ENCODE measurements at places on chromosomes 13 and 19.

DNA sequence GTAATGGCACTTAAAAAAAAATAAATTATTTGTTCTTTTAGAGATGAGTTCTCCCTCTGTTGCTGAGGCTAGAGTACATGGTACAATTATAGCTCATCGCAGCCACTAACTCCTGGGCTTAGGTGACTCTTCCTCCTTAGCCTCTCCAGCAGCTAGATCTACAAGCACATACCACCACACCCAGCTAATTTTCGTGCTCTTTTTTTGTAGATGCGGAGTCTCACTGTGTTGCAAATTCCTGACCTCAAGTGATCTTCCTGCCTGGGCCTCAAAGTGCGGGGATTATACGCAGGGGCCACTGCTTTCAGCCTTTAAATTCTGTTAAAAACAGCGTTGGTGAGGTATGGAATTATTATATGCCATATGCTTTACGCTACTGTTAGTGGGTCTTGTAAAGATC is 2034.0 kb downstream of the OLFM4 start:
- DNase-seq, result no peak

DNA sequence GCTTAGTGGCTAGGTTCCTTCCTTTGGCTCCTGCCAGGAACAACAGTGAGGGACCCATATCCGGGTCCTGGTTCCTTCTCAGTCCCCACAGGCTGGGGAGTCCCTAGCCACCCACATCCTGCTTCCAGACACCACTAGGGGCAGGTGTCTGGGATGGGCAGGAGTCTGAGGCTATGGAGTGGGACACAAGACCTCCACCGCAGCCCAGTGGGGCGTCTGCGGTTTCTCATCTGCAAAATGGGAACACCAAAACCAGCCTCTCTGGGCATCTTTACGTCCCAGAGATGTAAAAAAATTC is 879 bp upstream of the FCGBP start:
- DNase-seq, result no peak

DNA sequence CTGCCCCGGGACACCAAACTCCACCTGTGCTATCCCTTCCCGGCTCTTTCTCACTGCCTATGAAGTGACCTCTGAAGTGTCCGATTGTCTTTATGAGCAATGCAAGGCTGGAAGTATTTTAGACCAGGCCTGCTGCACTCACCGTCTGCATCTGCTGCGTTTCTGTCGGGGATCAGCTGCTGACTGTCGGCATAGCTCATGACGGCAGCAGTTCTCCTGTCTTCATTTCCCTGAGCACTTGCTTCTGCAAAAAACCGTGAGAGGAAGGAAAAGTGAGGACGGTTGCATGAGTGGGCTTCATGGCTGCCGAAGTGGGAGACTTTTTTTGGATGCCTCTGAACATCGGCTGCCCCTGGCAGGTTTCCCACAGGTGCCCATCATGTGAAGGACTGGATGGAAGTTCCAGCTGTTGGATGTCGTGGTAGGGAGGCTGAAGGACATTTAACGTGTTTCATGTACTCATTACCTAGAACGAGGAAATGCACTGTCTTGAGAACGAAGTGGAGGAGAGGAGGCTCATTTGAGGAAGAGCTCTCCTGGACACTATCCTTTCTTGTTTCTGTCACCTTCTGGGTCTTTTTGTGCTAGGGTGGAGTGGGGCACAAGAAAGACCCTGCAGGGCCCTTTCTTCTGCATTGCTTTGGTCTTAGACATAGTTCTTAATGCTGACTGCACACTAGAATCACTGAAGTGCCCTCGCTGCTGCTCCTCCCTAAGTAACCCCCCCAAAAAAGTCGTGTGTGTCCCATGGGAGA is 94.7 kb downstream of the RNASEH2B start:
- DNase-seq, result no peak

DNA sequence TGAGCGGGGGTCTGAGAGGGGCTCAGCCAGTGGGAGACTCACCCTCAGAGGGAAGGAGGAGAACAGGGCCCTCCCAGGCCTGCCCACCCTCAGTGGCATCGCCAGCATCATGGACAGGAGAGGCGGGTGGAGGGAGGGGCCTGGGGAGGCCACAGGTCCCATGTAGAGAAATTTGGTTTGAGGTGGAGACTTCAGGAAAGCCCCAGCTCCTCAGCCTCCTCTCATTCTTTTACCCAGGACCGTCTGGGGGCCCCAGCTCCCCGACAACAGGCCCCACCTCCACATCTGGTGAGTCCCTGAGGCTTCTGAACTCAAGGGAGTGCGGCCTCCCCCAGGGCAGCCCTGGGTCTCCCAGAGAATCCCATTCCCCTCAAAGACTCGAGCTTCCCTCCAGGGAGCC is 3.1 kb downstream of the LILRB1 start:
- DNase-seq, result no peak

DNA sequence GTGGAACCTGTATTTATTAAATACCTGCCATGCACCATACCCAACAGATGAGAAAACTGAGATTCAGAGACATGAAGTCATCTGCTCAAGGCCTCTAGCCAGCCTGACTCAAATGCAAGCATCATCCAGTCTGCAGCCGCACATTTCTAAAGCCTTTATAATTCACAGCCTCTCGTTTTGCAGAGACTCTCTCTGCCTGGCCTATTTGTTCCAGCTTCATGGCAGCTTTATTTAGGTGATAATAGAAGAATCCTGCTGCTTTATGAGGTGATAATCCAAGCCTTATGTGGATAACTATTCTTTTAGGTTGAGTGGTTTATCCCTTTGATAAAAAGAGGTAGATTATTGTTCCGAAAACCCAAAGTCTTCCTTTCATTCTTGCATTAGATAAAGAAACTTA is 58.4 kb downstream of the OXGR1 start:
- no peak for DNase-seq

- DNase-seq, result no peak
Measured at GRCh38 chr19:2055931-2056836, 5.1 kb upstream of the MKNK2 start.

DNA sequence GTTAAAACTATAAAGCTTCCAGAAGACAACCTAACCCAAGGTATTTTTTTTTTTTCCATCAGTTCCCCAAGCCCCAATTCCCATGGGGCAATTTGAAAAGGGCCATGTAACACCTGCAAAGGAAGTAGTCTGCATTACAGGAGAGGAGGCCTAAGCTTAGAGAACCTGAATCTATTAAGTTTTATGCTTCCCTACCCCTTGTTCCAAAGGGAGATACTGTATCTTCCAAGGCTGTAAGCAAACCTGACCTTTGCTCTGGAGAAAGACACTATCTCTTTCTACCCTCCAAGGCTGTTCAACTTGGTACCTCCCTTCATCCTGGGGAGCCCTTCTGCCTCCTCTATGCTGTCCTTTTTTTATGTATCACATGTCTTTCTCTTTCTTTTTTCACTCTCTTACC is 15.0 kb downstream of the KATNAL1 start:
- no peak for DNase-seq

GRCh38 chr13:43122791-43123190 is 99.4 kb downstream of the DNAJC15 start:
- DNase-seq, result no peak

DNA sequence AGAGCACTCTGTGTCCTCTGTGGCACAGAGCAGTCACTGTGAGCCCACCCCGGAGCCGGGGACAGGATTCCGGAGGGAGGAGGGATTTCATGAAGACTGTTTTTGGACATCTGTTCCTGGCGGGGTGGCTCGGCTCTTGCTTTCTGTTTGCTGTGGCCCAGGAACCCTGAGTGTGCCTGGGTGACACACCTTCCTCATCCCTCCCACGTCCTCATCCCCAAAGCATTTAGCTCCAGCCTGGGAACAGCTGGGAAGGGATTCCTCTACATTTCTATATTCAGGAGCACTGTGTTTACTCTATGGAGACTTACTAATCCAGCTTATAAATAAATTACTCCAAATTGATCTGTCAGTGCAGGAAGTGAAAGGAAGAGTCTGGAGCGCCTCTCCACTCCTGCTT is 97.8 kb upstream of the UBL3 start:
- no peak for DNase-seq

DNA sequence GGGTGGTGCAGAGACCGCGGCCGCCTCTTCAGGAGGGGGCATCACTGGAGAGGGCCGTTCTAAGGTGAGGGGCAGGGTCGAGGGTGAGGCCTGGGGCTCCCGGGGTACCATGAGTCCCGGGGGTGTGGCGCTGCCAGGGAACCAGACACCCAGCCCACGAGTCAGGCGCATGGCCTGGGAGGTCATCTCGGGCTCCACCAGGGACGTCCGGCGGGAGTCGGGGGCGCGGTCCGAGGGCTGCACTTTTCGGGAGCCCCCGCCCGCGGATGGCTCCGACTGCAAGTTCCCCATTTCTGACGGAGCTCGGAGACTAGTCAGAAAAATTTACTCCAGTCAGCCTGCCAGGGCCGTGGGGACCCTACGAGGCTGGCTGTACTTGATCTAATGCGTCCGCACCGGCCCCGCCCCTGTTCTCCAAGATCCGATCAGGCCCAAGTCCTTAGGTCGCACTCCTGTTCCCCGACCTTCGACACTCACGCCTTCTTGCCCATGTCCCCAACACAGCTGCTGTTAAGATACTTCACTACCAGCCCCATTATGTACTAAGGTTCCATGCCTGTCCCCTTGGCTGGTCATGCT is 774 bp downstream of the GGN start:
- no peak for DNase-seq

- no peak for DNase-seq
Measured at GRCh38 chr13:33275916-33276315, 9.6 kb downstream of the STARD13 start.

DNA sequence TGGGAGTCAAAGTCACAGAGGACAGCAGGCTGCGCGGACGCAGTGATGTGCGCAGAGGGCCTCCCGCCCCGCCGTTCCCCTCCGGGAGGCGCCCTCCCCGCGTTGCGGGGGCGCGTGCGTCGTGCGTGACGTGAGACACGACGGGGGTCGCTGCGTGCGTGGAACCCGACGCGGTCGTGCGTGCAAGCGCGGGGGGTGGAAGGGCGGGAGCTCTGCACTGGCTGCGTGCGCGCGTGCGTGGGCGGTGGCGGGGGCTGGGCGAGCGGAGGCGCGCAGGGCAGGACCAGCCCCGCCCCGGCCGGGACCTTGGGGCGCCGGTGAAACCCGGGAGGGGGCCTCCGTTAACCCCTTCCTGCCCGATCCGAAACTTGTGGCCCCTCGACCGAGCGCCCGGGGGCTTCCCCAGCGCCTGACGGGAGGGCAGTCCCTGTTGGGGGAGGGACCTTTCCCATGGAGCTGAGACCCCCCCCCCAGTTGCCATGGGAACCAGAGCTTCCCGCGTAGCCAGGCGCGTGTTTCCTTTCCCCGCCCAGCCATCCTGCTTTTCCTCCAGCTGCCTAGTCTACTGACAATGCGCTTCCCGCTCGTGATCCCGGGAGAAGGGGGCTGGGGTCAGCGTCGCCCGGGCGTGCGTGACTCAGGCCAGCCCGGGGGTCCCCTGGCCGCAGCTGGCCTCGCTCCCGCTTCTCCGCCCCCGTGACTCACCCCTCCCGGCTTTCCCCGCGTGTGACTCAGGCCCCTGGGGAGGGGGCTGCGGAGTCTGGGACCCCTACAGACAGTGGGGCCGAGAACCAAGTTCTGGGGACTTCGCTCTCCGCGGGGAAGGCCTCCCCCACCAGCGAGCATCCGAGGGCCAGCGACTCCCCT is 7.3 kb upstream of the HOOK2 start:
- peak; percentile 91 for DNase-seq

DNA sequence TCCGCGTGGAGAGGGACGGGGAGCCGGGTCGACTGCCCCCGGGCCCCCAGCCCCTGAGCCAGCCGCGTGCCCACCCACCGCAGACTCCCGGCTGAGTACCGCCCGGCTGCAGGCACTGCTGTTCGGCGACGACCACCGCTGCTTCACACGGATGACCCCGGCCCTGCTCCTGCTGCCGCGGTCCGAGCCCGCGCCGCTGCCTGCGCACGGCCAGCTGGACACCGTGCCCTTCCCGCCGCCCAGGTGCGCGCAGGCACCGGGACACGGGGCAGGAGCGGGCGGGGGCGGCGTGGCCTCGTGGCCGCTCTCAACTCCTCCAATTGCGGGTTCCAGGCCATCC is 1.6 kb downstream of the AMH start:
- no peak for DNase-seq

DNA sequence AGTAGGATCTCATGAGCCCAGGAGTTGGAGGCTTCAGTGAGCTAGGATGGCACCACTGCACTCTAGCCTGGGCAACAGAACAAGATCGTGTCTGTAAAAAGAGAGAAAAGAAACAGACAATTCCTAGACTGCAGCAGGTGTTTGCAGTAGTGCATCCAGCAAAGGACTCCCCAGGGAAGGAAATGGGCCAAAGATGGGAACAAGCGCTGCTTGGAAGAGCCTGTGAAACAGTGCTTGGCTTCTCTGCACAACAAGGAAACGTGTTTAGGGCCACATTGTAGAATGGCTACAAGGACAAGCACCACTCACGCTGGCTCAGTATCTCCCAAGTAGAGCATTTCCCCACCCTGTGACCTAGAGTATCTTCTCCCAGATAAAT is 35.5 kb upstream of the LDLR start:
- no peak for DNase-seq

GRCh38 chr19:55688422-55689218 is 13.6 kb downstream of the EPN1 start:
- DNase-seq, result no peak

DNA sequence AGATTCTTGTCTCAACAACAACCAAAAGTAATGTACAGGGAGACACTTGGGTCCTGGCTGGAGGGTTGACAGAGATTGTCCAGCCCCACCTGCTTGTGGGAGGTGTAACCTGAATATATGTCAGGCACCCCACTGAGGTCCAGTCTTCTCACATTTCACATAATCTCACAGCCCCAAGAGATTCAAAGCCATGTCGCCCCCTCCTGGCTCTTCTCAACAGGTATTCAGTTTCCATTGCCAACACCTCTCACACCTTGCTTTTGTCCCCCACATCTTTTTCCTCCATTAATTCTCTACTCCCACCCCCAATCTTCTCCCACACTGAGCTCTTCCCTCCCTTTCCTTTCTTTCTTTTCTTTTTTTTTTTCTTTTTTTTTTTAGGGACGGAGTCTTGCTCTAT is 11.2 kb downstream of the UNC13A start:
- no peak for DNase-seq

DNA sequence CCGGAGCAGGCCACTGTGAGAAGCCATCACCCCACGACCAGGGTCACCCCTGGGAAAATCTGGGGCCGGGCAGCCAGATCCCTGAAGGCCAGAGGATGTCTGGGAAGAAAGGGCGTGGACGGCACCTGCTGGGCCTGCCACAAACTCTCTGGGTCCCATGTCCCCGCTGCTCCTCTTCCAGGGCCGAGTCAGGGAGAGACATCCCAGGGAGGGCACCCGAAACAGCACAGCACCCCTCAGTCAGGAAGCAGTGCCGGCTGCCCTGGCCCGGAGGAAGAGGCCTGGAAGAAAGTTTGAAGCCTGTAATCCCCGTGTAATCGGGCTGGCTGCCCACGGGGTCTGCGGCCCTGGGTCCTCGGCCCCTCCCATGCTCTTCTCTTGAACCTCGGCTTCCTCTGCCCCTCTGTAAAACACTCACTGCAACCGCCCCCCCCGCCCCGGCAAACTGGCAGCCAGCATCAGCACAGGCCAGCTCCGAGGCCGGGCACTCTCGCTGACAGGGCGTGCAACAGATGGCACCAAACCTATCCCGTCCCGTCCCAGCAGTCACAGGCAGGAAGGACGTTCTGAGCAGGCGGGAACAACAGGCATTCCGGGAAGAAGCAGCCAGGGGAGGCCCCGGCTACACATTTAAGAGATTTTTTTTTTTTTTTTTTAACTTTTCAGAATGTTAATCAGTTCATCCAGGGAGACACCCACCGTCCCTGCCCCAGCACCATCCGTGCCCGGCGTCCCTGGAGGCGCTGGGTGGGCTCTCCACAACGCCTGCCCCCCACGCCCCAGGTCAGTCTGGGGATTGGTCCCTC is 1.5 kb downstream of the SBNO2 start:
- no peak for DNase-seq

- DNase-seq, result no peak
Measured at GRCh38 chr13:49063497-49063896, 87.8 kb downstream of the FNDC3A start.

GRCh38 chr13:20174656-20175405 is 14.0 kb upstream of the GJA3 start:
- DNase-seq, result peak; percentile 61

All from stimulated activated CD4-positive, alpha-beta T cell treated with anti-CD3 and anti-CD28 coated beads, Interleukin-1b, Interleukin-23, amount 100 ng/mL, for 4 hours (primary cell).